G401 (cell line): ENCODE measurements at places on chromosomes 3 and 15.

DNA sequence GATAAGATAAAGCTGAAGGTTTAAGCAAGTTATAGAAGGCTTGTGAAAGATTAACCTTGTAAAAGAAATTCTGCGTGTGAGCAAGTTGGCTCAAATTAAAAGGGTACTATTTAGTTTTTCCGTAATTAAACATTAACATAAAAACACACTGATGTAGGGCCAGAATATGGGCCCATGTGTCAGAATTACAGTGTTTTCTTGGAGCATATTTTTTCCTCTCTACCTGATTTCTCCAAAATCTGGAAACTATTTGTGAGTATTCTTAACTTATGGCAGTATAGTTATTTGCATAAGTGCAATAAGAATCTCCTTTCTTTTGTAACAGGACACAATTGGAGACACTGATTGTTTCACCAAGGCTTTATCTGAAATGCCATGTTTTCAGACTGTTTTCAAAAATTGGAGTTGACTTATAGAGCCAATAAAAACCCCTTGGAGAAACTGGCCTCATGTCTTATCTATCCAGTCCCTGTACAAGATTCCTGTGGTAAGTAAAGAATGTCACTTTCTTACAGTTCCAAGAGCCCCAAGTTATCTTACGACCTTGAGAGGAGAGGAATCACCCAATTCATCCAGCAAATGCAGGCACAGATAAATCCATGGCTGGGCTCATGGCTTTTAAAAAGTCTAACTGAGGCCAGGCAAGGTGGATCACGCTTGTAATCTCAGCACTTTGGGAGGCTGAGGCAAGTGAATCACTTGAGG is 47.8 kb upstream of the P2RY1 start:
- DNase-seq = no peak

DNA sequence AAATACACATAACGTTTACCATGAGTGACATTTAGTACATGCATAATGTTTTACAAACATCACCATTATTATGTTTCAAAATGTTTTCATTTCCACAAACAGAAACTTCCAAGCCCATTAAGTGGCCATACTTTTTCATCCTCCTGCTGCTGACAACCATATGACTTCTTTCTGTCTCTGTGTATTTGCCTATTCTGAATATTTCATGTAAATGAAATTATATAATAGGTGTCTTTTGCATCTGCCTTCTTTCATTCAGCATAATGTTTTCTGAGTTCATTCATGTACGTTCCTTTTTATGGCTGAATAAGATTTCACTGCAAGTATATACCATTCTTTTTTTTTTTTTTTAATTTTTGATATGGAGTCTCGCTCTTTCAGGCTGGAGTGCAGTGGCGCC is 209.0 kb downstream of the DOCK3 start:
- no peak for DNase-seq

DNA sequence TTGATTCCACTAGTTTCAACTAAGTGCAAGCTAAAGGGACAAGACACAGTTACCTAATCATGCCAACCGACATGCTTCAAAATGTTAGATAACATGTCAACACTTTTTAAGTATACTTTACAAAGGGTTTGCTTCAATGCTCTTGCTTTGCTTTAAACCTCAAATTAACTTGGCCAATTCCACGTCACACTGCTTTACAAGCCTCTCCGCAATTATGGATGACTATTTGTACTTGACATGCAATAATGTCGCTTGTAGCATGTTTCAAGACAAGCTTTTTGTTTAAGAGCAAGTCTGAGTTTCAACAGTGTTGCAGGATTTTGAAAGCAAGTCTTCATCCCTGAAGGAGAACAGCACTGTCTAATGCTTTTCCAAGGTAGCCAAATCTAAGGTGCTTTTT is 86.9 kb downstream of the CNTN3 start:
- no peak for DNase-seq

DNA sequence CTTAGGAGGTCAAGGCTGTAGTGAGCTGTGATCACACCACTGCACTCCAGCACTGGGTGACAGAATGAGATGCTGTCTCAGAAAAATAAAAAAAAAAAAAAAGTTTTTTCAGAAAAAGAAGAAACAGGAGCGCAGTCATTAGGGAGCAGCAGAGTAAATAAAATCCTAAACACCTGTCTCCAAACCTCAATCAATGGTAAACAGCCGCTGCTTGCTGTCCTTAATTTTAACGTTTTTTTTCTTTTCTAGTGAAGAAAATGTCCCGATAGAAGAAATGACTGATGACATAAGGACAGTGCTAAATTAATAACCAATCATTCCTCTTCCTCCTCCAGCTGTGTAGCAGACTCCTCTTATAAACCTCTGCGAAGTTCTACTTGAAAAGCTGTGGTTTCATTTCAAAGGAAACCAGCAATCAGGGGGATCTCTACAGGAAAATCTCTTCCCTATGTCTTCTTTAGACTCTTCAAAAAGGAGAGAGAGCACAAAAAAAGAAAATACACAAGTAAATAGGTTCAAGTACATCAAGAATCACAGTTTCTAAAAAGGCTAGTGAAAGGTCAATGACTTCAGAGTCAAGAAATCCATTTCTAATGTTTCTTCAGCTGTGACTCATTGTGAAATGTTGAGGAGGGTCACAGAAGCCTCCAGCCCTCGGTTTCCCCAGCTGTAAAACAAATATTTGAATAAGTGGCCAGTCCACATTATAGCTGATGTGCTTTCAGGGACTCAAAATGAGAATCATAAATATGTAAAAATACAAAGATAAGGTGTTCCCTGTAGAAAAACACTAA is 127.6 kb downstream of the TMCO5A start:
- DNase-seq = no peak

- no peak for DNase-seq
Observed at GRCh38 chr3:100912571-100912970, 80.7 kb downstream of the ABI3BP start.

DNA sequence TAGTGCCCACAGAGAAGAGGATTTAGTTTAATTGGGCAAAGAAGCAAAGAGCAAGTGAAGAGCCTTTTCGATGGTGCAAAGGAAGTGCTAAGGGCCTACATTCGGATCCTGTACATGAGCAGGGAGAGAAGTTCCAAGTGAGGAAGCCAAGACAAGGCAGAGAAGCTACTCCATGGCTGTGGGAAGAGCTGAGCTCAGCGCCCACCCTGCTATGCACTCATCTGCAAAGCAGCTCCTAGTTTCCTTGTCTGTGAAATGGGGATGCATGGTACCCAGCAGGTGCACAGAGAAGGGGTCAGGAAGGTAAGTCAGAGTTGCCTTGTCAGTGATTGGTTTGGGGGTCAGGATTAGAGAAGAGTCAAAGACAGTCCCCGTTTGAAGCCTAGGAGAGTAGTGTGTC is 126.5 kb downstream of the PDE8A start:
- DNase-seq = no peak

DNA sequence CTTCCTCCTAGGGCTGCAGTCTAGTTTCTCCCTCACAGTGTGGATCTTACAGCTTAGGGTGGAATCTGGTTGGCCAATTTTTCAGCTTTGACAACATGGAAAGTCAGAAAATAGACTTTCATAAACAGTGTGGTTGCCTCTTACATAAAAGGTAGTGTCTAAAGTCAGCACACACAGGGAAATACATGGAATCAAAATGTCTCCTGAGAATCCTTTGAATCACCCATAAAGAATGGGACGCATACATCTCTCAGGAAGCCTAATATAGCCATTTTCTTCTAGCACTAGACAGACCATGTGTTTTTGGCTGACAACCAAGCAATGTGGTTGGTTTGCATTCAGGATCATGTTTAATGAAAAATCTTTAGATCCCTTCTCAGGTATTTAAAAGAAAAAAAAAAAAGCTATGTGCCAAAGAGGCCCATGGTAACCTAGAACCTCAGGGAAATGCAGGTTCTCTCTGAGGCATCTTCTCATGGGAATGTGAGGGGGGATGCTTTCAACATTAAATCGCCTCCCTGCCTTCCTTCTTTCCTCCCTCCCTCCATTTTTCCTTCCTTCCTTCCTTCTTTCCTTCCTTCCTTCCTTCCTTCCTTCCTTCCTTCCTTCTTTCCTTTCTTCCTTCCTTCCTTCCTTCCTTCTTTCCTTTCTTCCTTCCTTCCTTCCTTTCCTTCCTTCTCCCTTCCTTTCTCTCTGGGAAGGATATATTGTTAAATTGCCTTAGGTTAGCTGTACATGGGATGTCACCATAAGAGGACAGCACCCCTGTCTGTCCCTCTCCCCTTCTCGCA is 34.3 kb upstream of the ZBTB38 start:
- no peak for DNase-seq
